ENCODE measurements at places on chromosomes 5 and 9.

GRCh38 chr9:98465799-98466198, 210.3 kb upstream of the TBC1D2 start:
- no peak for DNase-seq

- DNase-seq, result no peak
These were observed 662.1 kb upstream of the FTMT start for GRCh38 chr5:121189342-121190305.

DNA sequence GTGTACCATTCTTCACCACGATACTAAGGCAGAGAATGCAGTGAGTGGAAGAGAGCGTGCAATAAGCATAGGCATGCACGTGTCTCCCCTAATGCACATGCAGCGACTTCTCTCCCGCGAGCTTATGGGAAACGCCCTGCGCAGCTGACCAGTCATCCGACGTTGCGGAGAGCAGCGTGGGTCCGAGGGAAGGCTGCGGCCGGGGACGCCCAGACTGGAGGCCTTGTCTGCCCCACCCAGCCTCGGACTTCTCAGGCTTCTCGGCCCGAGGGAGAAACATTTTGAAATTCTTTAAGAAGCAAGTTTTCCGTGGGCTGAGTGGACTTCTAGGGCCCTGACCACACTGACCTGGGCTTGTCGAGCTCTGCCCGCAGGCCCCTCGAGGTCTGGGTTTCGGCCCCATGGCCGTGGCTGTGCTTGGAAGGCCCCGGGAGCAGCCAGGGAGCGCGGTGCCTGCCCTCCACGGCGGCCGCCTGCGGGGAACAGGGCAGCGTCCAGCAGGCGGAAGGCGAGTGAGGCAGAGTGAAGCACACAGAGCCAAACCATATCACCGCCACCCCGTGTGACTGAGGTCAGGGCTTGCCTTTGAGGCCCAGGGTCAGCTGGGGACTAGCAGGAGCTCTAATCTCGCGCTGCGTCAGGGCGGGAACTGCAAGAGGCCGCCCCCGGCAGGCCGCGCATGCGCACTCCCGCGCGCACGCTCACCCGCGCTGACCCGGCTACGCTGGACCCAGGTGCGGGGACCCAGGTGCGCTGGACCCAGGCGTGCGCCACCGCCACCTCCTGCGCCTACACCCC, 60.0 kb upstream of the IRX1 start:
- no peak for DNase-seq

GRCh38 chr9:129038109-129038852, 1.9 kb downstream of the MIGA2 start:
- DNase-seq, result no peak

DNA sequence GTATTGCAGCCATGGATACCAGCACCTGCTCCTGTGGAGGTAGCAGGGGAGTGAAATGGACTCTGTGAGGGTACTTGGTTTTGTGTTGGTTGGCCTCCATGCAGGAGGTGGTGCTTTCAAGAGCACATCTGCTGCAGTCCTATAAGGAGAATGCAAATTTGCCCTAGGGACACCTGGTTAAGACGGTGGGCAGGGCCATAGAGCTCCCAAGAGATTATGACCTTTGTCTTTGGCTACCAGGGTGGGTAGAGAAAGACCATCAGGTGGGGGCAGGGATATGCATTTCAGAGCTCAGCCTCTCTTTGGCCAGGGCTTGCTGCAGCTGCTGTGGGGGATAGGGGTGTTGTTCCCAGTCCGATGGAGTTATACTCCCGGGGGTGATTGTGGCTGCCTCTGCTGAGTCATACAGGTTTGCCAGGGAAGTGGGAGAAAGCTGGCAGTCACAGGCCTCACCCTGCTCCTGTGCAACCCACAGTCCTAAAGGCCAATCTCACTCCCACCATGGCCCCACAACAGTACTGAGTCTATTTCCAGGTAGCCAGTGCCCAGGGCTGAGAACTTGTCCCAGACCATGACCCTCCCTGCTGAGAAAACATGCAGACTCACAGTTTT, 14.0 kb upstream of the PDLIM4 start:
- no peak for DNase-seq

DNA sequence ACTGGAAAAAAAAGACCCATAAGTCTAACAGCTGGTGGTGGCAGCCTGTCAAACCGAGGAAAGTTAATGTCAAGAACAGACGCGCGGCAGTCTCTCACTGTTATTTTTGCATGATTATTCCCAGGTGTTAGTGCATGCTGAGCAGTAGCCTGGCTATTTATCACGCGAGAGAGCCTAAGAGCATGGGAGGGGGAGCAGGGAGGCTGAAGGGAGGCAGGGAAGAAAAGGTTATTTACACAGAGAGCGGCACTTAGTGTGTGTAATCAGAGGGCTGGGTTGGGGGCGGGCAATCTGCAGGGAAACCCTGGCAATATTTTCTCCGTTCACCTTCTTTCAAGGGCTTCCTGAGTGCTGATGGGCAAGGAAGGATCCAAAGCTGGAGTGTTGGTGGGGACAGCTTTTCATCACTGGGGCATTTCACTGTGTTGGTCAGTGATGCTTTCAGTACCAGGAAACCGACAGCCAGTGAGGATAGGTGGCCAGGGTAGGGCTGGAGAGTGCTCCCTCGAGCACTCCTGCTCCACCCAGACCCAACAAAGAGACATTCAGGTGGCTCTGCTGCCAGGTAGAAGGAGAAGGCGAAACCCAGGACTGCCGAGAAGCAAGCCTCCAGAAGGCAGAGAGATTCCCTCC, 39.6 kb downstream of the ZNF608 start:
- no peak for DNase-seq

GRCh38 chr9:131695366-131695765, 44.5 kb downstream of the RAPGEF1 start:
- no peak for DNase-seq

GRCh38 chr9:6696178-6696577, 50.6 kb upstream of the GLDC start:
- DNase-seq, result no peak

DNA sequence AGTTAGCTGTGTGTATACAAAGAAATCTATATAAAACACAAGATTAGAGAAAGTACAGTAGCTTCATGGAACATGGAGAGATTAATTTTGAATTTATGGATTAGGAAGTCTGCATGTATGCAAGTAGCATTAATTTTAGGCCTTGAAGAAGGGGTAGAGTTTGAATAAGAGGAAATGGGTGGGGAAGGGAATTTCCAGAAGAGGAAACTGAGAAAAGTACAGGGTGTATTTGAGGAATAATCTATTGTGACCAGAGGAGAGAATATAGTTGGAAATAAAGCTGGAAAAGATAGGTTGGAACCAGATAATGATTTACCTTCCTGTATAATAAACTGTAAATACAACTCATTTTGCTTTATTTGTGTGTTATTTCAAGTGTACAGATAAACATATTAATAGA, 53.6 kb downstream of the CWC27 start:
- no peak for DNase-seq

DNA sequence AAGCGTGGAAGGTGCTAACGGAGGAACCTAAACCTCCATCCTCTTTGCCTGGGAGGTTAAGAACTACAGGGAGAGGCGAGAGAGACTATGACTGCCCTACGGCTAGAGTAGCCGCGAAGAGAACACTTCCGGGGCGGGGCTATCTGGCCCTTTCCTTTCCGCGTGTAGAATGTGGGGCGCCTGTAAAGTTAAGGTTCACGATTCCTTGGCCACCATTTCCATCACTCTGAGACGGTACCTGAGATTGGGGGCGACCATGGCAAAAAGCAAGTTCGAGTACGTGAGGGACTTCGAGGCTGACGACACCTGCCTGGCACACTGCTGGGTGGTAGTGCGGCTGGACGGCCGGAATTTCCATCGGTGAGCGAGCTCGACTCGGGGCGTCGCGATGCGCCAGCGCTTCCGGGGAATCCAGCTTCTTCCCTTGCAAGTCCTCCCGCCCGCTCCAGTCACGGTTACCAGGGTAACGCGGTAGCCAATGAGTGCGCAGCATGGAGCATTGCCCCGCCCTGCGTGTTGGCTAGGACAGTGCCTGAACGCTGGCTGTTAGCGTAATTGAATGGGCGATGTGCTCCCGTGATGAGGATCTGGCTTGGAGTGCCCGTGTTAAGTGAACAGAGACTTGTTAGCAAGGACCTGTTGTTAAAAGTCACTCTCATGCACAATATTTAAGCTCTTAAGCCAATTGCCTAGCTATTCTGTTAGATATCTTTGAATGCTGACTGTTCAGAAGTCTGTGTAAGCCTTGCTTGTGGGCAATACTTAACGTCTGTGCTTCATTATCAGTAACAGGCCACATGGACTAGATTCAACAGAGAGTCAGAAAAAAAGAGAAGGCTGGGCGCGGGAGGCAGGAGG, at the start of gene THG1L:
TSS of gene THG1L (plus strand) at position 149 of the 858 bp plus-strand sequence. CDS start at position 170, 21 bp downstream.
- peak; percentile 99 for DNase-seq

DNA sequence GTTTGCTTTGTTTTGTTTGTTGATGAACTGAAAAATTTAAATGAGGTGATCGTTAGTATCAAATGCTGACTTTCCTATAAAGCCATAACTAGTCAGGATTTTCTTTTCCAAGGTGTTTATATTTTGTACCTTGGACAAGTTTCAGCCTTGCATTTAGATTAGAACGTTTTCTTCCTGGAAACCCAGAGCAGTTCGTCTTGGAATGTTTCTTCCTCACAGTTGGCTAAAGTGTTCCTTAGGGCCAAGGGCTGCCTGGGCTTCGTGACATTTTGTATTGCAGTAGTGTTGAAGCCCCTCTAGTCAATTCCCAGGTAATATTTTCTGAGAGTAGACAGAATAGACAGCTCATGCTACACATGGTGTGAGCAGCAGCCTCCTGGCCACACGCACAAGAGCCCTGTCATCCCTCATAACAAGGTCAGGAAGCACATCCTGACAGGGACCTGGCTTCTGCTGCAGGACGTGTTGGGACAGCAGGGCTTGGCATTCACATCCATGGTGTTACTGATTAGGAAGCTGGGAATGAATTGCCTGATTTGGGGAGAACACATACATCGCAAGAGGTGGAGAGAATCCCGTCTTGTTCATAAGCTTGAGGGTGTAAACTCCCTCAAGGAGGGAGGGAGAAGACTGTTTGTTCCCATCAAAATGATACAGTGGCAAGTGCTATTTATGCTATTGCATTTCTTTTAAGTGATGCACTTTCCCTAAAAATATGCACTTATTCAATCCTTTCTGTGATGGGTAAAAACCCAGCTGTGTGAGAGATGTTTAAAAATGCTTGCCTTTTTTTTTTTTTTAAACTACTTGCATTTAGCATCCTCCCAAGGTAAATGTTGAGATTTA, 31.7 kb downstream of the FUBP3 start:
- no peak for DNase-seq

DNA sequence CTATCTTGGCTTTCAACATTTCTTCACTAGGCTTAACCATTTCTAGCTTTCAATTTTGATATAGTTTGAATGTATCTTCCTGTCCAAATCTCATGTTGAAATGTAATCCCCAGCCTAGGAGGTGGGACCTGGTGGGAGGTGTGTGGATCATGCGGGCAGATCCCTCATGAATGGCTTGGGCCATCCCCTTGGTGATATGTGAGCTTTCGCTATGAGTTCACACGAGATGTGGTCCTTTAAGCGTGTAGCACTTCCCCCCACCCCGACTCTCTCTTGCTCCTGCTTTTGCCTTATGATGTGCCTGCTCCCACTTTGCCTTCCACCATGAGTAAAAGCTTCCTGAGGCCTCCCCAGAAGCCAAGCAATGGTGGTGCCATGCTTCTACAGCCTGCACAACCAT, 40.6 kb downstream of the PHAX start:
- no peak for DNase-seq

DNA sequence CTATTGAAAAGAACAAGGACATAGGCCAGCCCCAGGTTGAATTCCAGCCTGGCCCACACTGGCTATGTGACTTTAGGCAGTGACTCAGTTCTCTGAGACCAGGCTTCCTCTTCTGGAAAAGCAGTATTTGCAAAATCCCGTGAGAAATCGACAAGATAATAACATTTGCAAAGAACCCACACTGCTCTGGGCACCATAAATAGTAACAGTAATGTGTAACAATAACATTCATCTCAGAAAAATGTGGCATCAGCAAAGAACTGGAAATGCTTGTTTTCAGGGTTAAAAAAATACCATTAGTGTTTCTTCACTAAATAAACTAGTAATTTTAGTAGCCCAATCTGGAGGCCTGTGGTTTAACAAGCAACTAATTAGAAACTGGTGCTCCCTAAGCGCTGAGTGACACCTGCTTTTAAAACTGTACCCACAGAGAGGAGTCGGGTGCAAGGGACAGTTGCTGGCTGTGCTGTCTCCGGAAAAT, 148.4 kb downstream of the TTLL11 start:
- no peak for DNase-seq

DNA sequence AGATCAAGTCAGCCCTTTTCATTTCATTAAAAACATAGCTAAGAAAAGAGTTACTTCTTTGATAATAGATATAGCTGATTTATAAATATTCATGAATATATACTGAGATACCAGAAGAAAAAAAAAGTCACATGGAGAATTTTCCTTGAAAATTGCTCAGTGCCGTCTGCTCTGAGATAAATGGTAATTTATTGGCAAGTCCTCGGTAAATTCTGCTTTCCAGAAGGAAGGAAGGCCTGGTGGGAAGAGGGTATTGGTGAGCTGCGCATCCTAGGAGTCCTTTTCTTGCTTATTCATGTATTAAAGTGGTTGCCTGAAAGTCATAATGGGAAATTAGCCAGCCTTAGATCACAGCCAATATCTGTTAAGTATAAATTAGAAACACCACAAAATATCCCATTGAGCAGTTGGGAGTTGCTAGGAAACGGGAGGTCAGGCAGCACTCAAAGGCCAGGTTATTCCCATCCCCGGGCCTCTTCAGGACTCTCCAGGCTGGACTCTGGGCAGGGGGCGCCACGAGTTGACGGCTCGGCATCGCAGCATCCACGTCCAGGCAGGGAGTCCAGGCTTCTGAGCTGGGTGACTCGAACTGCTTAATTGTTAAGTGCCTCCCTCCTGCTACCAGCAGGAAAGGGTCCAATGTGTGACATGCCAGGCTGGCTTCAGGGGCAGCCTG, 116.7 kb upstream of the RETREG1 start:
- DNase-seq, result no peak

DNA sequence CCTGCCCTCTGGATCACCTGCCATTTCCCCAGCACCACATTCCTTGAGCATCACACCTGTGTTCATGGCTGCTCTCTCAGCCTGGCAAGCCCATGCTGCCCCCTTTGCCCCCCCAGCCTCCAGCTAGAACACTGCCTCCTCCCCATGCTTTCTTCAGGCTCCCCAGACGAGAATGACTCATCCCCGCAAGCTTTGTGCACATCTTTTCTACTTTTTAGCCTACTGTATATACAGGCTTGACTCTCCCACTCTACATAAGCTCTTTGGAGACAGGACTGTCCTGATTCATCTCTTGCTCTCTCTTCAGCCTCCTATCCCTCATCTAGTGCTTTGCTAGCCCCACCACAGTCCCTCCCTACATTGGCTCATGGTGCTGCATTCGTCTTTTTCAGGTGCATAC, 19.9 kb upstream of the GLIPR2 start:
- no peak for DNase-seq
